Endothelial cell of coronary artery (primary cell): ENCODE measurements at places on chromosomes 13 and 19. TPM values are rescaled to one million over a fixed set of nuclear protein-coding genes. Genes with fewer than 3 reads are reported as not detected.

Gene MEIOSIN
- total RNA-seq = not detected in 2 replicates

Gene IGFL1
- total RNA-seq = not detected in 2 replicates

Gene OXGR1
- total RNA-seq = not detected in 2 replicates

Gene CNMD
- total RNA-seq = not detected in 2 replicates
